ENCODE measurements at places on chromosomes 3 and 15.

DNA sequence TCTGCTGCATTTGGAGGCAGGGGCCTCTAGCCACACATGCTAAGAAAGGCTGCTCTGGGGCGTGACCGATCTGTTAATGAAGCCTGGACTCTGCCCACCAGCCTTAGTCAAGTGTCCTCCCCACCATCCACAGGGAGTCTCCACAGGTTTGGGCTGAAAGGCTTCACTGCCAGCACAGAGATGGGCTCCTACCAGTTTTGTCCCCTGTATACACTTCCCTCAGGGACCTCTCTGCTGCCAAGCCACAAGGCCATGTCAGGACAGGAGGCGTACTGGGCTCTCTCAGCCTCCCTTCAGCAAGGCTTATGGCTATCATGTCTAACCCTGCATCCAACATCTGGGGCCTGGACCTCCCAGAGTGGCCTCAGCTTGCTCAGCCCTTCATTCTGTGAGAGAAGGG lies 23.5 kb downstream of the KIF9 start:
- no peak for DNase-seq

DNA sequence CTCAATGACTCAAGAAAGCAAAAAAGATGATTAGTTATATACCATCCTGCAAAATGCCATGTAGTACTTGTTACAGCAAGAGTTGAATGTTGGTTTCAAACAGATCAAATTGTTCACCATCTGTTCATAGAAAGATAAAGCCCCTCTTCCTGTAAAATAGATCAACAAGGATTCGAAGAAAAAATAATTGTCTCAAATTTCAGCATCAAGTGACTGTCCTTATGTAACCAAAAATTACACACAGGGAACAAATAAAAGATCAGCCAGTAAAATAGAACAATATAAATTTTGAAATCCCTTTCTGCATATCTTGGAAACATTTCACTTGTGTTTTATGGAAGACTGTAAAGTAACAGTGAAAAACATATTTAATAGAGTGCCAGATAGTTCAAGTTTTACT lies 165.1 kb upstream of the STAC start:
- DNase-seq, result no peak

- no peak for DNase-seq
Measured at GRCh38 chr3:108564564-108564963, 24.7 kb downstream of the CIP2A start.

- no peak for DNase-seq
Measured at GRCh38 chr3:52805270-52806039, 10.9 kb downstream of the ITIH3 start.

- DNase-seq, result no peak
Measured at GRCh38 chr15:74768771-74769342, 13.0 kb upstream of the CSK start.

GRCh38 chr15:81018197-81018596 lies 17.5 kb downstream of the TLNRD1 start:
- no peak for DNase-seq

- DNase-seq, result no peak
Measured at GRCh38 chr3:154345422-154346122, 21.3 kb upstream of the DHX36 start.

DNA sequence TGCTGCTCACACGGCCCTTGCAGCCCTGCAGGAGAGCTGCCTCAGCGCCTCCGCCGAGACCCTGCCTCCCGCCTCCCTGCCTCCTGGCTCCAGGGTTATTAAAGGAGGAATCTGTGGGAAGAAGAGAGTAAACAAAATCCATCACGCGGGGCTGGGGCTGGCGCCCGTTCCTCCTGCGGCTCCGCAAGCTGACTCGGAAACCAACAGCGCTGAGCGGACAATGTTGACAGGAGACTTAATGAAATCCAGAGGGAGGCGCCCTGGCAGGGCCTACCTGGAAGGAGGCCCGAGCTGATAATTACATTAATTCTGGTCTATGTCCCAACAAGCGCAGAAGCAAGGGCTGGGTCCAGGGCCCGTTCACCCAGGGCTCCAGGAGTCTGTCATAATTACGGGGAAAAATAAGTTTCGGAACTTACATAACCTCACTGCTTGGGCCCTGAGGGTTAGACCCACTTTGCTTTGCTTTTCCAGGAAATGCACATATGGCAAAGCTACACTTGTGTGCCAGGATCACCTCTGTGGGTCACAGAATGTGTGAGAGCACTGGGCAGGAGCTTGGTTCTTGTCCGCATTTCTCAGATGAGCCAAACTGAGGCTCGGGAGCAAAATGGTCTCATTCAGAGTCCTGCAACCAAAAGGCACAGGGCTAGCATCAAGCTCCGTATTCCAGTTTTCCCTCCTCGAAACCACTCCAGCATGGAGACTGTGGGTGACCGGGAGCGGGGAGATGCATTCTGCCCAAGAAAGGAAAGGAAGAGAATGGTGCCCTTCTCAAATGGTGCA lies 43.8 kb upstream of the SLC6A6 start:
- DNase-seq, result no peak

DNA sequence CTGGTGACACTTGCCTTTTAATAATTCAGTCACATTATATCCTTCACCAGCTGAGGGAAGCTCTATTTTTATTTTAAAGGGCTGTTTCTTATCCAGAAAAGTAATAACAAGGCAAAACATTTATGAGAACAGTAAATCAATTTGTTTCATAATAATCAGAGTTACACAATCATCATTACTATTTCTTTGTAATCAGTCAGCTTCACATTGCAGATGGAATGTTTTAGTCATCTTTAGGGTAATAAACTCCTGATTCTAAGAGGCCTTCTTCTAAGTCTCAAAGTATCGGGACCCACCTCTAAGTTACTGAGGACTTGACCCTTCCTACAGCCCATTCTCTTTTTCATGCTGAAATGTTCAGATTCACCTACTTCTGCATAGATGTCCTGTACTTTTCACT lies 298.3 kb upstream of the TGFBR2 start:
- DNase-seq, result no peak

GRCh38 chr3:9402410-9403228 lies 5.2 kb downstream of the SETD5 start:
- no peak for DNase-seq

DNA sequence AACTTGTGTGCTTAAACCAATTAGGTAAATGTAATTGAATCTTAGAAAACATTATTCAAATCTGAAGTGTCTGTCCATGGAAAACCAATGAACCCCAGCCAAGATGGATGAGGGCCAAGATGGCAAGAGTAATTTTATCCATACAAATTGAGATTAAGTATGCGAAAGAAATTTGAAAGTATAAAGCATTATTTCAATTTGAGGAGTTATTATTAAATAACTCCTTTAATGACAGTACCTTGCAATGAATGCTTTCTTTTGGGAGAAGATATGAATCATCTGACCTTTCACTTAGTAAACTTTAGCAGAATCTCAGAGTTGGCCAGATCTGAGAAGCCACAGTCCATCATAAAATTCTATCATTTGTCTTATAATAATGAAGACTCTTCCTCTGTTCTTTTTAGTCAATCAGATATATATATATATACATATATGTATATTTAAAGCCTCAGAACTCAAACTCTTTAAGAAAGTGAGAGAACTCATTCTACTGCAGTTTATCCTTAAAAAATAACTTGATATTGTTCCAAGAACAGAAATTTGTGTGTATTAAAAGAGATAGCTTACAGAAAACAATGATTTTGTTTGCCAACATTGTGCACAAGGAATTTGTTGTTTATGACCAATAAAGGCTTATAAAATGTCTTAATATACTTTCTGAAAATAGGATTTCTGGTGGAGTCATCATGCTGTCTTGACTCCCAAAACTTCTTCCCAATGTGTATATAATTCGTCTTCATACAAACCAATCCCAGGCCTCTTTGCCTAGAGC lies 434.8 kb upstream of the THBS1 start:
- no peak for DNase-seq

GRCh38 chr3:186093271-186093900 lies 15.5 kb downstream of the ETV5 start:
- DNase-seq, result no peak

DNA sequence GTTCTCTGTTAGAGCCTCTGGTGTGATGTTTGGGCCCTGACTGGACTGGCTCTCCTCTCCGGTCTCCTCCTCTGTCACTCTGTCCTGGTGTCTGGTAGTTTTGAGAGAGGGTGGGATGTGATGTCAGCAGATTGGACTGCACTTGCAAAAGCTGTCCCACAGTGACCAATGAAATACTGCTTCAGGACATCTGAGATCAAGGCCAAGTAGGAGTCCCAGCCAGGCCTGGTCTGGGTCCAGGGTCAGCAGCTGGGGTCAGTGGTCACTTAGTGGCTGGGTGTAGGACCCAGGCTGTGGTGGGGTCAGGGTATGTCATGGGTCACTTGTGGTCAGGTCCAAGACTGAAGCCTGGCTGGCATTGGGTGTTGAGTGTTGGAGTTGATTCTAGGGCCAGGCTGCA lies 20.9 kb downstream of the ALDH1L1 start:
- no peak for DNase-seq

DNA sequence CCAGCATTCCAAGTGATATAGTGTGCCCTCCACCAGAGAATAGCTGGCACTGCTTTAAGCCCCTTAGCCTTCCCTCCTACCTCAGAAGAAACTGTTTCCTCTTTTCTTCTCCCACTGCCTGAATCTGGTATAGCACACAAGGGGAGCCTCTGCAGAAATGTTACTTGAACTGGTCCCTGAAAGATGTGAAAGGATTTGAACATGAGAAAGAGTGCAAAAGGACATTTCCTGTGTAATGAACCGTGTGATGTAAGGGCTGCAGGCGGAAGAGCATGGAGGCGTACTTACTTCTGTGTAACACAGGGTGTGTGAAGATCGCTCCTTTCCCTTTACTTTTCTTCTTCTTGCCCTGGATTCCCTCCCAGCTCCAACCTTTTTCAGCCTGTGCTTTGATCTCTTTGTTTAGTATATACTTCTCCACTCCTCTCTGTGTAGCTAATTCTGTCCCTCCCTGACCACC lies 8.4 kb downstream of the TMOD3 start:
- peak; percentile 53 for DNase-seq

DNA sequence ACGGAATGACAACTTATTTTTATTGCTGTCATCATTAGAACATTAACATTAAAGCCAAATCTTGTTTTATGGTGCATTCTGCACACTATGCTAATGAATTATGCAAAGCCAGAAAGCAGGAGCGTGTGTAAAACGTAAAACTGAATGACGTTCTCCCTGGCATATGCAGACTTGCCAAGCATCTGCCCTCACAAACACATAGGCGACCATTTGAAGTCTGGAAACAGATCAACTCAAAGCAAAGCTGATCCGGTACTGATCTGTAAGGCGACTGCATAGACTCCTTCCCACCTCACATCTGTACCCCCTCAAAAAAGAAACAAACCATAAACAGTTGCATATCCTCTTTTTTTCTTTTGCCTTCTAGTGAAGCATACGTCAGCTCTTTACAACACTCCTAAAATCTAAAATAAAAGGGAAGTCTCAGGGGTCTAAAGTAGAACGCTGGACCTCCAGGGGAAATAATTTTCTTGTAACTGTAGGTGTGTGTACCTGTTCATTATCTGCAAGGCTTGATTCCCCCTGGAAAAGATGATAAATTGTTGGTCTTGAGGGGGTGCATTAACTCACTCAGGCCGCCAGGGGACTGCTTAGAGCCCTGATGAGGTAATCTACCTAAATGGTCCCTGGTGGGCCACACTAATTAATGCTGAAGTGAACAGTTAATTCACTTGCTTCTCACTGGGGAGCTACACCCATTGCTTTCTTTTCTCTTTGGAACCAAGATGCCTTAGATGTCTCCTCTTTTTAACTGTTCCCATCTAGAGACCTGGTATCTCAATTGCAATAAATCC lies 231.4 kb downstream of the CDIN1 start:
- DNase-seq, result no peak

DNA sequence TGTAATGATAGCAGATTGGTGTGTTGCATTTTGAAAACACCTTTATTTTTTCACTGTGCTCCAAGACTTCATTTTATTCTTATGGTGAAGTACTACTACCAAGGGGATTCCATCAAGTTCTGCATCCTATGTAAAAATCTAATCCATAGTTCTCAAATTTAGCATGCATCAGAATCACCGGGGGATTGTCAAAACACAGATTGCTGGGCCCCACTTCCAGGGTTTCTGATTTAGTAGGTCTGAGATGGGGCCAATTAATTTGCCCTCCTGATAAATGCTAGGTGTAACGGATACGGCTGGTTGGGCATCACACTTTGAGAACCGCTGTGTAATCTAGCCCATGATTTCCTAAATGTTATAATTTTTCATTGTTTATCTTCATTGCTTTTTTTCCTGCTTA lies 692 bp downstream of the ZWILCH start:
- no peak for DNase-seq

DNA sequence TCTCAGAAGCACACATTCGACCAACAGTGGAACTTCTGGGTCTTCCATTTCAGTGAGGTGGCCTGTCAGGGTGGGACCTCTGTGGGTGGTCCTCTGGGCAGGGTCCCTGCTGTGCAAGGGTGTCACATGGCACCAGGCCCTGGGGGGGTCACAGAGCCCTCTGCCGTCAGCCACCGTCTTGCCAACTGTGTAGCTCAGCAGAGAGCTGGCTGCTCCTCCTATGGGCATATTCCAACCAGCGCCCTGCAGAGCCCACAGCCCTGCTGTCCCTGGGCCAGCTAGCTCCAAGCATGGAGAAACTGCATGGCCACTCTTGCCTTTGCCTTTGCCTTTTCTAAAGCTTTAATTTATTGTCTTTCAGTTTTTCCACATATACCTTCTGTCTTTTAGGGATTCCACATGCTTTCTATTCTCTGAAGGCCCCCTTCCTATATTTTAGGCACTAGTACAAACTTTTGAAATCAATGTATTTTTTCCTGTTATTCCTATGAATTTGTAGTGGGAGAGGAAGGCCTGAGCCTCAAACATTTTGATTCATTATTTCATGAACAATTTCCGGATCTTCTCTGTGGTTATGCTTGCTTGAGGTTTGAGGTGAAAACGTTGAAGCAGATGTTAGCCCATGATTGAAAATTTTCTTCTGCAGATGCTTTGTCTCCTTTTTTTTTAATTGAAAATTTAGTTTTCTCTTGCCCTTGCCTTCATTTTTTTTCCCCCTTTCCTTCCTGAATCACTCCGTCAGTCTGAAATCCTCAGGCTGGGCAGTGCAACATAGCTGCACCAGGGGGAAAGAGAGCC lies 11.7 kb downstream of the IQCF1 start:
- no peak for DNase-seq

DNA sequence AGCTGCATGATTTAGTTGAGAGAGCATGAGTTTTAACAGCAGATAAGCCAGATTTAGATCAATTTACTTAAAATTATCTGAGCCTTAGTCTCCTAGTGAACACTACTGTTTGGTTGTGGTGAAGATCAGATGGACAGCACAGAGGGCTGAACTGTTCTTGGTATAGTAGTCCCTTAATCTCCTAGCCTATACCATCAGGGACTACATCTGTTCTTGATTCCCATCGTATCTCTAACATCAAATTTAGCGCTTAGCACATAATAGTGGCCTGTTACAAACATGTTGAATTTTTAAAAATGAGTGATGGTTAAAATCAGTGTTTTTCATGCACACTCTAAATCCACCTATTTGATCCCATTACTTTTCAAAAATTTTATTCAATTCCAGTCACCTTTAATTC lies 507.7 kb downstream of the GRM7 start:
- DNase-seq, result no peak

- DNase-seq, result no peak
Measured at GRCh38 chr3:66620296-66620695, 119.5 kb upstream of the LRIG1 start.

GRCh38 chr3:140341203-140341602 lies 336.7 kb upstream of the TRIM42 start:
- DNase-seq, result no peak

GRCh38 chr15:37016231-37016630 lies 84.1 kb downstream of the MEIS2 start:
- DNase-seq, result no peak

Measured in GM12878 (cell line).